ENCODE measurements at places on chromosomes 6 and 20.

DNA sequence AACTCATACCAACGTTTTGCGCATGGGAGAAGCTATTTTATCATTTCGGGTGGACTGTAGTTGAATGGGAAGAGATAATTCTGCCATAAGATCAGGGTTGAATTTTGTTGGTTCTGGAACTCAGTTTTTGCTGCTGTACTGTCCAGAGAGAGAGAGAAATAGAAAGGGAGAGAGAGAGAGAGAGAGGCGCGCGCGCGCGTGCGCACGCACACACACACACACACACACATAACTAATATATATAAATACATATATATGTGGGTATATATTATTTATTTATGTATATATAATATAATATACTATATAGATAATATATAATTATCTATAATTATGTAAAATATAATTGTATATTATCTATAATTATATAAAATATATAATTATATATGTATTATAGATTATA lies 21.9 kb downstream of the ATRN start:
- DNase-seq: no peak

DNA sequence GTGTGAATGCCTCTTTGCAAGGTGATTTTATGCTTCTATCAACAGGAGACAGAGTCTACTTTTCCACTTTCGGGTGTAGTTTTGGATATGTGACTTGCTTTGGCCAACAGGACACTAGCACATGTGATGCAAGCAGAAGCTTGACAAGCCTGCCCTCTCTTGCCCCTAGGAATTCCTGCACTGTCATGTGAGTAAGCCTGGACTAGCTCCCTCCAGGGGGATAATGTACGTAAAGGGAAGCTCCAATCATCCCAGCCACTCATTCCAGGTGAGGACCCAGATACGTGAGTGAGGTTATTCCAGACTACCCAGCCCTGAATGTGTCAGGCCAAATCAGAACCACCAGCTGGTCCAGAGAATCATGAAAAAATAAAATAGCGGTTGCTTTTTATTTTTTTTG lies 33.3 kb downstream of the BEND3 start:
- DNase-seq: no peak

- no peak for DNase-seq
Measured at GRCh38 chr6:123527406-123527805, 109.3 kb downstream of the TRDN start.

GRCh38 chr6:119676961-119677360 lies 327.4 kb upstream of the MAN1A1 start:
- no peak for DNase-seq

- no peak for DNase-seq
Measured at GRCh38 chr6:87945966-87946365, 101.7 kb upstream of the SPACA1 start.
